ENCODE measurements at places on chromosomes 13 and 19.

GRCh38 chr19:10920288-10920655 is 8.2 kb downstream of the YIPF2 start:
- DNase-seq: no peak

DNA sequence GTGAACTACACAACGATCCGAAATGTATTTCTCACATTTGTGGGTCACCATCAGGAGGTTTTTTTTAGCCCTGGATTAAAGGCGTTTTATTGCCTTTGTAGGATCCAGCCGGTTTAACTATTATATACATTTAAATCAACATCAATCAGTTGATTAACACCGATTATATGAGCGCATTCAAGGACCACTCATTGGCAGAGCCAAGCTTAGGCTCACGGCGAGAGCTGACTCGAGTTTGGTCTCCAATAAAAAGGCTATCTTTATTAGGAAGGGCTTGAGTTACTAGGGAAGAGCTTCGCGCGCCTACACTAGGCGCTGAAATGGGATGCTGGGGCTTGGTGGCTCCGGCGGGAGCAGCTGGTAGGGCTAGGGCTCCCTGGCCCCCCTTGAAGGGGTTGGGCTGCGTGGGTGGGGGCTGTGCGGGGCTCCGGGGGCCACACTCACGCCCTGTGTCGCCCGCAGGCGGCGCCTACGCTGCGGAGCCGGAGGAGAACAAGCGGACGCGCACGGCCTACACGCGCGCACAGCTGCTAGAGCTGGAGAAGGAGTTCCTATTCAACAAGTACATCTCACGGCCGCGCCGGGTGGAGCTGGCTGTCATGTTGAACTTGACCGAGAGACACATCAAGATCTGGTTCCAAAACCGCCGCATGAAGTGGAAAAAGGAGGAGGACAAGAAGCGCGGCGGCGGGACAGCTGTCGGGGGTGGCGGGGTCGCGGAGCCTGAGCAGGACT is 4.2 kb downstream of the PDX1 start:
- DNase-seq: peak; percentile 61

- DNase-seq: no peak
Observed at GRCh38 chr19:2213799-2214198, 22.3 kb downstream of the PLEKHJ1 start.

DNA sequence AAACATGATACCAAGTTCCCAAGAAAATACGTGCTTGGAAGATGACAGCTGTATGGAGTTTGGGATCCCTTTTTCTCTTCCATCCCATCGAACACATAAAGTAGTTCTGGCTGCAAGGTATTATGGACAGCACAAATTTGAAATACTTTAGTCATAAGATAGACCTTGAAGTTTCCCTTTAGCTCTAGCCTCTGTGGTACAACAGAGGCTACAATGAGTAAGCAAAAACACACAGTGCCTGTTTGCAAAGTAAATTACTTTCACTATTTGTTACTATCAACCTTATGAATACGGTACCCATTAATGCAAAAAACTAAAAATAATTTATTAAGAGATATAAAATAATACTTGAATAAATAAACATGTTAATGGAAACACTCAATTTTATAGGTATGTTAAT is 21.0 kb upstream of the LRCH1 start:
- DNase-seq: no peak

GRCh38 chr19:6481541-6482342 is at the start of gene DENND1C:
DENND1C (minus strand) TSS chr19:6481787; CDS start chr19:6481695, 92 bp downstream.
- peak; percentile 90 for DNase-seq

GRCh38 chr19:1377965-1378785 is 5.5 kb upstream of the NDUFS7 start:
- DNase-seq: no peak

DNA sequence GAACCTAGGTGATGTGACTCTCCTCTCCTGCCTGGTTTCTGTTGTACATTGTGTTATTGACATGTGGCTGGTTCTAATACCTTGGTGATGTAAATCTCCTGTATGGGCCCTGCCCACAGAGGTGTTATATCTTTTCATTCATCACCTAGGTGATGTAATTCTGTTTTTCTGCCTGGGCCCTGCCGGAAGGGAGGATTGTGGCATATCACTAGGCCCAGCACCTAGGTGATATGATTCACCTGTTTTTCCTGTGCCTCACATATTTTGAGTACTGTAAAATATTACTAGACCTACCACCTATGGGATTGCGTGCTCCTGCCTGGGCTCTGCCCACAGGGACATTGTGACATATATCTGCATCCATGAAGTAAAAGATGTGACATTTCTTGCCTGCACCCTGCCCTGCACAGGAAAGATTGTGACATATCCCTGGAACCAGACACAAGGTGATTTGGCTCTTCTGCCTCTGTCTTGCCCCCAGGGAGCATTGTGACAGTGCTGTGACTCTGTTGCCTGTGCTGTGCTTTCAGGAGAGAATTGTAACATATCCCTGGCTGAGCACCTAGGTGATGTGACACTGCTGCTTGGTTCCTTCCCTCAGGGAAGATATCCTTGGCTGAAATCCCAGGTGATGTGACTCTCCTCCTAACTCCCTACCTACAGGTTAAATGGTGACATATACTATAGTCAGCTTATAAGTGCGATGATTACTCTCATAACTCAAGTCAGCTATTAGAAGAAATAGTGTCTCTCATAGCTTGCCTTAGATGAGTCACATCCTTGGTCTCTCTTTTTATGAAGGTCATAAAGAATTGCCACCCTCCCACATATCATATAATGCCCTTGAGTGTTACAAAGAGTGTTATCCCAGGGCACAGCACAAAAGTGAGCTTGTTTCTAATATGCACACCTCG is 13.3 kb upstream of the ZNF681 start:
- DNase-seq: peak; percentile 30

GRCh38 chr19:41154060-41154459 is 39.0 kb upstream of the CYP2S1 start:
- no peak for DNase-seq

GRCh38 chr19:5891572-5891937 is 12.0 kb downstream of the NDUFA11 start:
- no peak for DNase-seq

DNA sequence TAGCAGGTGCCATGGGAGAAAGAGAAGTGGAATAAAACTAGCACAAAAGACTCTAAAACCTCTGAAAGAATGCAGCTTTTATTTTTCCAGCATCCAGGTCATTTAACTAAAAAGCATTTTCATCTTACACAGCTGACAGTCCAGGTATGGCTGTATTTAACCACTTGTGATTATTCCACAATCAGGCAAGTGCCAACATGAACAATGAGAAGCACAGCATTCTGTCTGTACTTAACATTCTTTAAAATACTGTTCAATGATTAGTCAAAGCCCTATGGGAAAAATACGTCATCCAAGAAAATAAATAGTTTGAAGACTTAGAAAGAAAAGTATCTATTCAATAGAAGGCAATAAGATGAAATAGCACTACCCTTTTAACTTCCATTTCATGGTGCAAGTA is 246.9 kb downstream of the LIG4 start:
- no peak for DNase-seq

DNA sequence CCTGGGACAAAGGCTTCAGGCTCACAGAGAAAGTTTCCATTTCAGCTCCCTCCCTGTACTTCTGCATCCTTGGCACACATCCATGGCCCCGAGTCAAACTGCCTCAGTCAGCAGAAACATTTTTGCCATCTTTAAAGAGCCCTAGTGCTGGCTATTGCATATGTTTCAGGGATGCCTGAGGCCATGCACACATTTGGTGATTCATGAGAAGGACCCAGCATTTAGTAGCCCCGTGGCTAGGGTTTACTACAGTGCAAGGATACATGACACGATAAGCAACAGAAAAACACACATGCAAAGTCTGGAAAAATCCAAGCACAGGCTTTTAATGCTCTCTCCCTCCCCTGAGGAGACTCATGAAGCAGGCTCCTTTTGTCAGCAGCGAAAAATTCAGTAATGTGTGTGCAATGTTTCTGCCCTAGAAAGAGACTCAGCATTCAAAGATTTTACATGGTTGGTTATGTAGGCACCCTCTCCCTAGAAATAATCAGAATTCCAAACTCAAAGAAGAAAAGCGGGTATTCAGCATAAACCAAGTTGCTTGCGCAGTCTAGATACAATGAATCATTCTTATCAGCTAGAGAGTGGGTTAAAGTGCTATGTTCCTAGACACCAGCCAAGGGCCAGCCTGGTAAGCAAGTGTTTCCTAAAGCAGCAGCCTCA is 17.6 kb downstream of the ACOD1 start:
- DNase-seq: no peak

DNA sequence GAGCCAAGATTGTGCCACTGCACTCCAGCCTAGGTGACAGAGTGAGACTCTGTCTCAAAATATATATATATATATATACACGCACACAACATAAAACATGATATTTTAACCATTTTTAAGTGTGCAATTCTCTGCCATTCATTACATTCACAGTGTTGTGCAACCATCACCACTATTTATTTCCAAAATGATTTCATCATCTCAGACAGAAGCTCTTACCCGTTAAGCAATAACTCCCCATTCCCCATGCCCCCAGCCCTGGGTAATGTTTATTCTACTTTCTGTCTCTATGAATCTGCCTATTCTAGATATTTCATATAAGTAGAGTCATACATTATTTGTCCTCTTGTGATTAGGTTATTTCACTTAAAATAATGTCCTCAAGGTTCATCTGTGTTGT is 20.3 kb downstream of the WDR88 start:
- no peak for DNase-seq

DNA sequence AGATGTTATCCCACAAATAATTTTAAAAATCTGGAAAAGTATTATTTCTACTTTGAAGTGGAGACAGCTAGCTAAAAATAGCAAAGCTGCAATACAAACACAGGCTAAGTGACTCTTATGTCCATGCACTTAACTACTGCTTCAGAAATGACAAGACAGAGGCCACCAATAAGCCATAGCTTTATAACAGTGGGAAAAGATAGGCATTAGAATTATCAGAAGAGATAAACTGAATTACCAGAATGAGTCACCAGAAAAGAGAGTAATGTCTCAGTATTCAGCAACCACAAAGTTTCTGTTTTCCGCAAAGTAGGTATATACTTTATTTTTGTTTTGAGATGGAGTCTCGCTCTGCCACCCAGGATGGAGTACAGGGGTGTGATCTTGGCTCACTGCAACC is 17.1 kb downstream of the CLN5 start:
- no peak for DNase-seq

GRCh38 chr13:64697226-64697625 is 2532.9 kb downstream of the PCDH9 start:
- DNase-seq: no peak

DNA sequence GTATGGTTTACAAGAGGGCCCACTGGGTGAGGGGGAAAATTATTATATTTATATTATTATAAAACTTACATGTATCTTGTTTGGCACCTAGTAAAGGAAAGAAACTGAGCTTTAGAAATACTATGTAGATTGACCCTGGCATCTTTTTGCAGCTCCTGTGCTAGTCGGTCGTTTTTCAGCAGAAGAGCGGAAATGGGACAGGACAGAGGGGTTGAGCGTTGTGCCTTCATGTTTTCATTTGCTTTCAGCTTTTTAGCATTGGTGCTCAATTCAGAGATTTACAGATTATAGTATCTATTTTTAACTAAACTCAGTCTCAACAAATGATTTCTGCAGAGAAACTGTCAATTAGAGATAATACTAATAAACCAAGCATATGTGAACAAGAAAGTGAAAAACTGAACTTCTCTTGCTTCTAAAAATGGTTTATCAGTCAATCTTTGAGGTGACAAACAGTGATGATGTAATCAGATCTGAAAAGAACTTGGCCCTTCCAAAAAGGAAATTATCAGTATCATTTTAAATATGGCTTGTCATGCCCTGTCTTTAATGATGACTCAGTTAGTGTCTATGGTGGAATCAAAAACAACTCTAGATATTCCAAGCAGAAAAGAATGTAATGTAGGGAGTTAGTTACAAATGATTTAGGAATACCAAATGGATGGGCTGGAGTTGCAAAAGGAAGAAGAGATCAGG is 56.9 kb upstream of the KCTD4 start:
- no peak for DNase-seq

- no peak for DNase-seq
Observed at GRCh38 chr13:100315522-100315921, 226.6 kb downstream of the PCCA start.

DNA sequence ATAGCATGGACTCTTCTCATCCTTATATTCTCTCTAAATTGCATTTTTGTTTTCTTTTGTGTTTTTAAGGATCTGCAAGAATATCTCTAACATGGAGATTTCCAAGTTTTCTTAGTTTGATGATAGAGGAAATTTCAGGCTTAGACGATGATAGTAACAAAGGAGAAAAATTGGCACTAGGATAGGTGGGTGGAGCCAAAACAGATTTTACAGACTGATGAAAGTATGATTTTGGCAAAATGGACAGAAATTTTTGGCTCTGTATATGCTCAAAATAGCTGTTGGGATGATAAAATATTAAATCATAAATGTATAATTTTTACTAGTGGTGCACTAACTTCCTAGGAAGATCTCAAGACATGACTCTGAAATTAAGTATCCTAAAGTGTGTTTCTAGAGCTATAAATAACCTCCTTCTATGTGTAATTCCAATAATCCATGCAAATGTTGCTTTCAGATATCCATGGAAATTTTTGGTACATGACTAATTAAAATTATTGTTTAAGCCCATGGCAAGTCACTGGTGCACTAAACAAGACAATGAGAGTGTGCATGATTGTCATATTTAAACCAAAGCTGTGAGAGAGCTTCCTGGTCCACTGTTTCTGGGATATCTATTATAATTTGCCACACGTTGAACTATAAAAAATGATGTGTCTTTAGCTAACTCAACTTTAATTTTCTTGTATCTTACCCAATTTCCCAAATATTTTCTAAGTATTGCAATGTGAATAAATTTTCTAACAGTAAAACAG is 55.8 kb upstream of the NBEA start:
- no peak for DNase-seq

GRCh38 chr19:45882652-45883585 is 3.0 kb downstream of the IRF2BP1 start:
- peak; percentile 95 for DNase-seq

DNA sequence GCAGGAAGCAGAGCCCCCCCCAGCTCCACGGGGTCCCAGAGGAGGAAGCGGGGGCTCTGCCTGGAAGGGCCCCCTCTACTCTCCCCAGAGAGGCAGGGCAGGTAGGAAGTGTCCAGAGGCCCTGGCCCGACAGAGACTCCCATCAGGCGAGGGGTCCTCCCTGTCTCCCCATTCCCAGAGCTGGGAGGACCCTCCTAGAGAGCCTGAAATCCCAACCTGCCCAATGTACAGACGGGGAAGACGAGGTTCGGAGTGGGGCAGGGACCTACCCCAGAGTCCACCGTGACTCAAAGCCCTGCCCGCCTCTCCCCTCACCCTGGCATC is 1.1 kb downstream of the TLE2 start:
- no peak for DNase-seq

GRCh38 chr13:63209330-63210017 is 1793.8 kb upstream of the PCDH20 start:
- no peak for DNase-seq

- no peak for DNase-seq
Observed at GRCh38 chr19:49820125-49820524, 2.0 kb downstream of the MED25 start.

DNA sequence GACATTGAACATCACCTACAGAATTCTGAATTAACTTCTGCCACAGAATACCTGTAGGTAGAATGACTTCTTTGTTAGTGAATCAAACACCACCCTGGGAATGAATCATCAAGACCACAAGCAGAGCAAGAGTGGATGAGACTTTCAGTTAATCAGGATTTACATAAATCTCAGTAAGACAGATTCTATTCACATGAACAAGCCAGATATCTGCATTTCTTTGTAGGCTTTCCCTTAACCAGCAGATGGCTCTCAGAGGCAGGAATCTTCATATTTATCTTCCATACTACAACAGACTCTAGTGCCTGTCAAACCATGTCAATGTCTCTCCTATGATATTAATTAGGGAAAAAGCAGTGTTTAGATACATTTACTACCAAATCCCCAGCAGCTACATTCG is 412.1 kb downstream of the KLF12 start:
- no peak for DNase-seq

All from activated CD8-positive, alpha-beta memory T cell treated with anti-CD3 and anti-CD28 coated beads for 24 hours (primary cell).